ENCODE measurements at places on chromosomes 1 and 21.

- DNase-seq: no peak
These were observed 253.7 kb downstream of the CACNA1E start for GRCh38 chr1:181737056-181737455.

- no peak for DNase-seq
These were observed 16.2 kb downstream of the MIER1 start for GRCh38 chr1:66940981-66941380.

GRCh38 chr21:40164905-40165772, 297.9 kb downstream of the PCP4 start:
- no peak for DNase-seq

- no peak for DNase-seq
These were observed 5.8 kb upstream of the ANKRD13C start for GRCh38 chr1:70360321-70360720.

GRCh38 chr1:194184974-194185373, 998.6 kb upstream of the B3GALT2 start:
- DNase-seq: no peak

DNA sequence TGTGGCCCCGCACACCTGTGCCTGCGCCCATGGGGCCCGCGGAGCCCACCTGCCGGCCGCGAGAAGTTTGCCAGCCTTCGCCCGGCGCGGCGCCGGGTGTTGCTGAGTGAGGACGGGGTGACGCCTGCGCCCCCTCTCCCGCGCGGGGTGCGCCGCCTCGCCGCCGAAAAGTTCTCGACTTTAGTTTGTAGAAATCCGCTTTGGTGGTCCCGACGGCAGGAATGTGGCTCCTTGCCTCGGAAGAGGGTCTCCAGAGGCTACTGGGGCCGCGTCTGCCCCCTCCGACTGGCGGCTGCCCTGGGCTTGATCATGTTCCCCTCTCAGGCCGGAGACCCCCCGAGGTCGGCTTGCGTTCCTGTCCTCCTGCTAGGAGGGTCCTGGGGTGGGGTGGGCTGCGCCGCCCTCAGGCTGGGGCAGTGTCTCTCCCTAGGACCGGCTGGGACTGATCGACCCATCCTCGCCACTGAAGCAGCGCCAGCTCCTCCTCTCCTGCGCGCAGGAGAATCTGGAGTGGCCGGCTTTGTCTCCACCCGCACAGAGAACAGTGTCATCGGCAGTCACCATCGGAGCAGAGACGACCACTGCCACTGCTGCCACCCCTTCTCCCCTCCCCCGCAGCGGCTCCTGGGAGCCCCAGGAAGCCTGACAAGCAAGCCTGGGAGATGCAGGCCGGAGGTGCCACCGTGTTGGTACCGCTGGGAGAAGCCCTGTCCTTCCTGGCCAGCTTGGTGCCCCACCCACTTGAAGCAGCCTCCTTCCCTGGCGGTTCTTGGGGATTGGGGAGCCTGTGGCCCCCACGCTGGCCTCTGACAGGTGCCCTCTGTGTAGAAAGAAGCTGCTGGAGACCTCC, 553 bp upstream of the SLC30A2 start:
- DNase-seq: no peak

- DNase-seq: no peak
These were observed 56.0 kb downstream of the LHX9 start for GRCh38 chr1:197973206-197973605.

GRCh38 chr21:31802331-31802730, 70.4 kb upstream of the SCAF4 start:
- no peak for DNase-seq

DNA sequence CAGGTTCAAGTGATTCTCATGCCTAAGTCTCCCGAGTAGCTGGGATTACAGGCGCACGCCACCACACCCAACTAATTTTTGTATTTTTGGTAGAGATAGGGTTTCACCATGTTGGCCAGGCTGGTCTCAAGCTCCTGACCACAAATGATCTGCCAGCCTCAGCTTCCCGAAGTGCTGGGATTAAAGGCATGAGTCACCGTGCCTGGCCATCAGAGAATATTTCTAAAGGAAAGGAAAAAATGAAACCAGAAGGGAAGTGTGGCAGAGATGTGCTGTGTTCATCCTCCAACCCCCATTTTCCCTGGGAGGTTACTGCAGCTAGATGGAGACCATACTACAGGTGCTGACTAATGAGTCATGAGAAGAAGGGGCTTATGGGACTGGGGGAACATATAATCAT, 964.1 kb downstream of the TTLL7 start:
- DNase-seq: no peak

- no peak for DNase-seq
These were observed 146.0 kb upstream of the JUN start for GRCh38 chr1:58929671-58930325.

- no peak for DNase-seq
These were observed 69.5 kb downstream of the SERINC2 start for GRCh38 chr1:31482482-31483011.

DNA sequence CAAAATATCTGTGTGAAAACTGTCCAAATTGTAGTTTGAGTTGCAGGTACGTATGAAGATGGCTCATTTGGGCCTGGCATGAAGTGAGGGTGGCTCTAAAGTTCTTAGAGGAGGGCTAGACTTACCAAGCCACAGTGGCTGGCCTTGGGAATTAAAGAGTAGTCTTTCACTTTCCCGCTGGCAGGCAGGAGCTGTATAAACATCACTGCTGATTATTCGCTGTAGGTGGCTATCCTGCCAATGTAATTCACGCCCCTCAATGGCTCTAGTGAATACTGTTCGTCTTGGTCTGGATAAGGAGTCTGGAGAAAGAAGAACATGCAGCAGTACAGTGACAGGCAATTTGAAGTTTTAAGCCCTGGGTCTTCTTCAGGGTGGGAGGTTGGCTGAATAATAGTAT, 31.0 kb downstream of the UROD start:
- DNase-seq: no peak

- DNase-seq: no peak
These were observed 222.7 kb downstream of the HMCN1 start for GRCh38 chr1:185956881-185957280.

DNA sequence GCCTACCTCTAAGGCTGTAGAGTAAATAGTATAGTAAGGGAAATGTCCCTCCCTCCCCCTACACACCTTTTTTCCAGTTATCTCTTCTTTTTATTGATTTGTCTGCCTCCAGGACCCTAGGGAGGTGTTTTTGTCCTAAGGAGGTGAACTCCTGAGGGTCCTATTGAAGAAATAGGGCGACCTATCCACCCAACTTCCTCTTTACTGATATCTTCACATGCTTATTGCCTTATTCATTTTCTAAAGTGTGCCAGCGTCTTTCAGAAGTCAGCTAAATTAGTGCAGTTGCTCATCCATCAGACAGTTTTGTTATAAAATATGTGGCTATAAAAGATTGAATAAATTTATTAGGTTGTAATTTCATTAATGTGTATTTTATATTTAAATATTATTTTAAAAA, 5.9 kb downstream of the BACH1 start:
- DNase-seq: no peak

GRCh38 chr1:77103486-77103885, 115.7 kb downstream of the PIGK start:
- no peak for DNase-seq

- no peak for DNase-seq
These were observed 2.8 kb downstream of the DNTTIP2 start for GRCh38 chr1:93876244-93876643.
